ENCODE measurements at places on chromosomes 7 and 10.

DNA sequence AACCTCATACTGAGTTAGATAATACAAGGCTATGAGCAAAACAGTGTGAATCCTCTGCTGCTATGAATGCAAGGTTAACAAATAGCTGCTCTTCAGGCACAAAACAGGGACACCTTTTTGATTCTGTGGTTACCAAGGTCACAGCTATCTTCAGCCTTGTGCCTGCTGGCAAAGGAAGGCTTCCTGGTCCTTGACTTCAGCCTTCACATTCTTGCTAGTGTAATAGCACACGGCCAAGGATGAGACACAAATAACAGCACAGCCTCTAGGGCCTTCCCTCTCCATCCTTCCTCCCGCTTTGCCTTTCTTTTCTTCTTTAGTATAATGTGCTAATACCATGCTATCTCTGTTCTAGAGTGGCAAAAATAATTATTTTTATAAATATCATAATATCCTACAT lies 130.6 kb upstream of the CAV2 start:
- DNase-seq, result no peak

DNA sequence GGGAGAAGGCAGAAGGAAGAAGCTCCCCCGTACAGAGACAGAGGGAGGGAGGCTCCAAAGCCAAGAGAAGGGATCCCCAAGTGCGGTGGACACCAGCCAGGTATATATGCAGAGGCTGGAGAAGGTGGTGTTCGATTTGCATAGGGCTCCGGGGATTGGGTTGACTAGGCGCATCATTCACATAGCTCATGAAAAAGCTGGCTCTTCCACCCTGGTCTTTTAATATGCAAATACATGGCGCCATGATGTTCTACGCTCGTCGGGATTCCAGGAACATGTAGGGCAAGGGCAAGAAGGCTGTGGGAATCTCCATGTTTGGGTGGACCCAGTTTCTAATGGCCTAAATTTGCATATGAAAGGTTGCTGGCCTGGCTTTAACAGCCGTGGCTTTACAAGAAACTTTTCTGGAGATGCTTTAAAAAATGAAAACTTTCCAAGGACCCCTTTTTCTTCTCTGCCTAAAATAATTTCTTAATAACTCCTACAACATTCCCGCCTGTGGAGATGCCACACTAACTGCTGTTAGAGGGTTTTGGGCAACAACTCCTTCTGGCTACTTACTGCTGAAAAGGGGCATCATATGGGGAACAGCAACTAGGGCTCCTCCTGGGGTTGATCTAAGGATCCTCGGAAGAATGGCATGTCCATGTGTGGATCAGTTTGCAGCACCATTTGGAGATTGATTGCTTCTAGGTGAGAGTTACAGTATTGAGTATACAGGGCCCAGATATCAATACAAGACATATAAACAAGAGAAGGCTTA lies 28.3 kb downstream of the C1GALT1 start:
- no peak for DNase-seq

DNA sequence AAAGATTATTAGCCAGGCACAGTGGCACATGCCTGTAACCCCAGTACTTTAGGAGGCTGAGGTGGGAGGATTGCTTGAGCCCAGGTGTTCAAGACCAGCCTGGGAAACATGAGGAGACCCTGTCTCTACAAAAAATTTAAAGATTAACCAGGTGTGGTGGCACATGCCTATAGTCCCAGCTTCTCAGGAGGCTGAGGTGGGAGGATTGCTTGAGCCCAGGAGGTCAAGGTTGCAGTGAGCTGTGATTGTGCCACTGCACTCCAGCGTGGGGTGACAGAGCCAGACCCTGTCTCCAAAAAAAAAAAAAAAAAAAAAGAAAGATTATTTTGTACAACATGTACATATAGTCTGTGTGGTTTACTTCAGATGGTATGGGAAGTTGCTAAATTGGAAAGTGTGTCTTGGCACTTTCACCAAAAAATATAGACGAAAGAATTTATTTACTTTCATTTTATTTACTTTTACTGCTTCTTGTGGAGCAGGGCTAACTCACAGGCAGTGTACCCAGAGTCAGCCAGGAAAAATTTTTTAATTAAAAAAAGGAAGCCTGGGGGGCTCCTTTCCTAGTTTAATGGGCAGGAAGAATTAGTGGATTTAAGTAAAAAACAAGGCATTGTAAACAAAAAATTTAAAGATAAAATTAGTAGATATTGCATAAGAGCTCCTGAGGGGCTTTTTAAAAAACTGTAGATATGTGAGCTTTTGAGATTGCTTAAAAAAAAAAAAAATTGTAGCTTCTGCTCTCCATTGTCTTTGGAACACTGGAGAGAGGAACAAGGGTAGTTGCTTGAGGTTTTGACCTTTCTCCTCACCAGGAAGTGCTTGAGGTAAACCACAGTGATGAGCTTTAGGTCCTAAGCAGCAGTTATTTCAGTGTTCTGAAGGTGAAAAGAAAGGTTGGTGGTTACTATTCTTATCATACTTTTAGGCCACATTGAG lies 44.6 kb upstream of the VDAC2 start:
- DNase-seq, result no peak

DNA sequence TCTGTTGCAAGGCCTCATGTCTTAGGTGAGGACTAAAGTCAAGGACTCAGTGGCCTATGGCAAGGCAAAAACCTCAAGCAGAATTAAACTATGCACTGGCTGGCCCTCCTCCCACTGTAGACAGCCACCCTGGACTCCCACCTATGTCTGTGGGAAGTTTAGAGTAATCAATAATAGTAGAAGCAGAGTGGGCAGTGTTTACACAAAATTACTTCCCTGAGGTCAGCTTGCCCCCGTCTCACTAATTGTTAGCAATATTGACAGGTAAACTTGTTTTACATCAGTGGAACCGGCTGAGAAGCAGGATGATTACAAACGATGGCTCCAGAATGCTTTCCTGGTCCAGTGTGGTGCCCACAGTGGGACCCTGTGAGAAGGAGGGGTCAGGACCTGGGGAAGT lies 27.9 kb upstream of the NPFFR1 start:
- DNase-seq, result no peak

DNA sequence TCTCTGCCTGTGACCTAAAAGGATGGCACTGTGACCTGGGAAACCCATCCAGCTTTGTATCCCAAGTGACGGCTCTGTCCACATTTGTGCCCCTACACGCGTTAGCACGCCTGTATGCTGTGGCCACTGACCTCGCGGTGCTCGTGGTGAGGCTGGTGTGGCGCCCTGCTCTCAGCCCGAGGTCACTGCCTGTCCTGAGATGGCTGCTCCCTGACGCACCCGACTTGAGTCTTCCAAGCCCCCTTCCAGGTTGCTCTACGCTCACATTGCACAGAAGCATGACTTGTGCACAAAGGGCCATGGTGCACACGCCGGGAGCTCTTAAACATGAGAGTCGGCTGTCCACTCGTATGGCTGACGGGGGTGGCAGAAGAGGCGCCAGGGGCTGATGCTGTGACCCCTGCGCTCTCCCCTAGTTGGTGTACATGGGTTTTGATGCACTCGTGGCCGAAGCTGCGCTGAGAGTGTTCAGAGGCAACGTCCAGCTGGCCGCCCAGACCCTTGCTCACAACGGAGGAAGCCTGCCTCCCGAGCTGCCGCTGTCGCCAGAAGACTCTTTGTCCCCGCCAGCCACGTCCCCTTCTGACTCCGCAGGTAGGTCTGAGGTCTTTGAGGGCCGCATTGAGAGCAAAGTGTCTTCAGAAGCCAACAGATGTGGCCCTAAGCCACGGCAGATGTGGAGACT lies 33.5 kb downstream of the WDR86 start:
- no peak for DNase-seq

DNA sequence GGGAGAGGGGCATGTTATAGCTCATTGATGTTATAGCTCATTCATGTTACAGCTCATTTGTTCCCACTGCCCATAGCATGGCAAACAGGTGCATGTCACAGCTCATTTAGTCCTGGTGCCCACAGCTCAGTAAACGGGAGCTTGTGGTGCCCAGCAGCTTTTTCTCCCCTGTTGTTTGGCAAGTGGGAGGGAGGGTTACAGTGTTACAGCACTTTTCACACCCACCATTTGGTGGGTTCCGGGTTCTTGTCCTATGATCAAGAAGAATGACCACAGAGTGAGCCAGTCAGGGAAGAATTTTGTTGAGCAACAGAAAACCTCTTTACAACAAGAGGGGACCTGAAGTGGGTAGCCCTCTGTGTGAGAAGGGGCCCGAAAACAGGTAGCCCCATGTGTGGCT lies 162.8 kb upstream of the CSTF2T start:
- DNase-seq, result no peak

GRCh38 chr7:149238051-149238450 lies 1.4 kb upstream of the ZNF212 start:
- no peak for DNase-seq

DNA sequence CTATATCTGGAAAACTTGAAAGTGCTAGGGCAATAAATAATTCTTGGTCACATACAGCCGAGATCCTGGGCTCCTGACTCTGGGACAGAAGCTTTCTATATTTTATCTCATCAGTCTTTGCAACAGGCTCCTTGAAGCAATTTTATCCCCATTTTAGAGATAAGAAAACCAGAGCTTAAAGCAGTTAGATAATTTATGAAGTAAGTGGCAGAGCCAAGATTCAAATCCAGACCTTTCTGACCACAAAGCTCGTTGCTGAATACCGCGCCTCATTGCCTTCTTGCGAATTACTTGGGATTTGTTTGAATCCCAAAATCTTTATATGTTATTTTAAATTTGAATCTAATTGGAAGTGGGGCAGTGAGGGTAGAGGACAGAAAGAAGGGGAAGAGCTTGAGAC lies 106.0 kb downstream of the TCF7L2 start:
- DNase-seq, result no peak

GRCh38 chr7:138608275-138608674 lies 92.9 kb downstream of the SVOPL start:
- no peak for DNase-seq

DNA sequence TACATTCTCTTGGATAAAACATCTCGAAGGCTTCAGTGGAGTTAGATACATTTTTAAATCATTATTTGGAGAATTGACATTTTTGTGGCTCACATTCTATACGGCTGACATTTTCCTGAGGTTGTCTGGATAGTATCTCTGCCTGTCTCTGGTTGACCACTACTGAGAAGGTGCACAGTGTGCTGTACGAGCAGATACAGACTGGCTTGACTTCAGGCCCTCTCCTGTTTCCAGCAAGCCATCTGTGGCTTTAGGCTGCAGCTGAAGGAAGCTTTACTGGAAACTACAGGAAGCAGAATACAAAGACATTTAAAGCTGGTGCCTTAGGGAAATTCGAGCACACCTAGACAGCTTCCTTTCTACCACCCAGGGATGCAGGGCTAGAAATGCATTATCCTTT lies 39.3 kb upstream of the RSU1 start:
- DNase-seq, result no peak

GRCh38 chr10:102509387-102509786 lies 5.6 kb downstream of the SUFU start:
- no peak for DNase-seq

- no peak for DNase-seq
Observed at GRCh38 chr7:141464551-141464950, 86.7 kb upstream of the AGK start.

GRCh38 chr10:31972519-31973041 lies 43.9 kb upstream of the ARHGAP12 start:
- DNase-seq, result no peak

GRCh38 chr7:5692845-5693278 lies 88.6 kb downstream of the RNF216 start:
- DNase-seq, result no peak

DNA sequence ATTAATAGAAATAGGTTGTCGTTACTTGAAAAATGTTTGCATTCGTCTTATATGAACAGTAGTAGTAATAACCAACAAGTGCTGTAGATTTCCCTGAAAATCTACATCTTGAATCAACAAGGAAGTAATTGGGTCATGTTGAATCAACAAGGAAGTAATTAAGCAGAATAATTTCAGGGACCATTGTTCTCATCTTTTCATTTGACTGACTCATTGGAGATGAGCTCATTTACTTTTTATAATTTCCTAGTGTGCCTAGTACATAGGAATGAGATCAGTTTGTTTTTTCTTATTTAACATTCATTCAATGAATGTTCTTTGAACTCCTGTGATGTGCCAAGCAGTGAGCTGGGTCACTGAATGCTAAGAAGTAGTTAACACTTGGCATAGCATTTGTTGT lies 8.2 kb downstream of the CLDN12 start:
- DNase-seq, result no peak

GRCh38 chr7:128020159-128020558 lies 11.1 kb downstream of the LRRC4 start:
- no peak for DNase-seq

- DNase-seq, result no peak
Observed at GRCh38 chr7:99258501-99258900, 14.1 kb upstream of the MYH16 start.

GRCh38 chr10:127863231-127863825 lies 29.4 kb downstream of the CLRN3 start:
- DNase-seq, result no peak

DNA sequence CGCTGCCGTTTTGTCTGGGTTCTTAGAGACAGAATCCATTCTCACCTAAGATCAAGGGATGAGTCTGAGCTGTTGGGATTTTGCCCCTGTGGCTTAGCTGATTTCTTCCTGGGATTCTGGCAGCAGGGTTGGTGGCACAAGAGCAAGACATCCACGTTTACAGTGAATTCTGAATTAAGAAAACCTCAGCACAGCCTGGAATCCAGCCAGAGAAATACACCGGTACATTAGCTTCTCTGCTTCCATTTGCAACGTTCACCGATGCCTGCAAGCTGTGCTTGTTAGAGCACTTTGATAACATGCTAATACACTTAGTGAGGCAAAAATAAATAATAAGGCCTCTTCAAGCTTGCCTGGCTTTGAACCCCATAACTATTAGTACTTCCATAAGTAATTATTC lies 569.8 kb downstream of the CALN1 start:
- no peak for DNase-seq

DNA sequence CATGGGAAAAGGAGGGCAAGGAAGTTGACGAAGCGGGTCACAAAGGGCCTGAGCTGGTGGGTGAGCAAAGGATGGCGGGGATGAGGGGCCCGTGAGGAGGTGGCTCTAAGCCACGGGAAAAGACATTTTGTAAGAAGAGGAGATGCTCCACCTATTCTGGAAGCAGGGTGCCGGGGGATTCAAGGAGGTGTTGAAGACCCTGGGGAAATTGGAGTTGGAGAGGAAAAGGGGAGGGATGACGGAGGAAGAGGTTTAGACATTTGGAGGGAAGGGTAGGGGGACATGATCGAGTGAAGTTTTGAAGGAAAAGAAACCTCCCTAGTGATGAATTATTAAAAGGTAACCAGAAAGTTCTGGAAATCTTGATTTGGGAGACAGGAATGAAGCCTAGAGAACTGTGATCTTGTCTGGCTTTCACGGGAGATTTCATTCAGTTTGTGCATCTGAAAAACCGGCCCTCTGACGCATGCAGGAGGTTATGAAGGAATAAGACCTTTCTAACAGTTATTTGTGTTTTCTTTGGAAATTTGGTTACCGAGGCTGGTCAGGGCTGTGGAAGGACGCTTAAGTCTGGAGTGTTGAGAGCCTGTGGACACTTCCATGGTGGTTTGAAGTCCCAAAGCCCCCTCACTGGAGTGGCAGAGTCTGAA lies 1.4 kb downstream of the SMO start:
- DNase-seq, result no peak
